Right kidney (tissue), 9 donors: ENCODE measurements at places on chromosomes 4 and X.

GRCh38 chr4:139007640-139008039 is 7.9 kb upstream of the NOCT start:
- no peak for DNase-seq

GRCh38 chrX:114338870-114339269 is 245.0 kb upstream of the HTR2C start:
- DNase-seq, result no peak

GRCh38 chr4:19266566-19266965 is 985.1 kb upstream of the SLIT2 start:
- DNase-seq, result no peak

- no peak for DNase-seq
These were observed 16.8 kb downstream of the RS1 start for GRCh38 chrX:18654875-18655836.
